Stomach (tissue), 19 donors: ENCODE measurements at places on chromosomes 3 and 15.

DNA sequence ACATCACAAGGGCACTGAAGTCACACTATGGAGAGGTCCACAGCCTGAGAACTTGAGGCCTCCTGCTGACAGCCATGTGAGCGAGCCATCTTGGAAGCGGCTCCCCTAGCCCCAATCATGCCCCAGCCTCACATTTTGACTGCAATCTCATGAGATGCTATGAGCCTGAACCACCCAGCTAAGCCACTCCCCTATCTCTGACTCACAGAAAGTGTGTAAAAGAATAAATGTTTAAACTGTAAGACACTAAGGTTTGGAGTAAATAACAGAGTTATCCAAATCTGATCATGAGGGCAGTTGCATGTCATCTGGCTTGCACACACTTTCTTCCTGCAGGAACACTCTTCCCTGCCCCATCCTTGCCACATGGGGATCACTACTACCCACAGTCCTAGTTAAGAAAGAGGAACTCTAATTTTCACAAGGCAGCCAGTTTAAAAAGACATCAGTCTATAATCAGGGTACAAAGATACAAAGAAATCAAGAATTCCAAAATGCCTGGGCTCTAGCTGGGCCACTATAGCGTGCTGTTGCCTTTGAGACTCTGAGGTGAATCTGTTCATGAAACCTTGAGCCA, 494.2 kb downstream of the FOXP1 start:
- no peak for DNase-seq

DNA sequence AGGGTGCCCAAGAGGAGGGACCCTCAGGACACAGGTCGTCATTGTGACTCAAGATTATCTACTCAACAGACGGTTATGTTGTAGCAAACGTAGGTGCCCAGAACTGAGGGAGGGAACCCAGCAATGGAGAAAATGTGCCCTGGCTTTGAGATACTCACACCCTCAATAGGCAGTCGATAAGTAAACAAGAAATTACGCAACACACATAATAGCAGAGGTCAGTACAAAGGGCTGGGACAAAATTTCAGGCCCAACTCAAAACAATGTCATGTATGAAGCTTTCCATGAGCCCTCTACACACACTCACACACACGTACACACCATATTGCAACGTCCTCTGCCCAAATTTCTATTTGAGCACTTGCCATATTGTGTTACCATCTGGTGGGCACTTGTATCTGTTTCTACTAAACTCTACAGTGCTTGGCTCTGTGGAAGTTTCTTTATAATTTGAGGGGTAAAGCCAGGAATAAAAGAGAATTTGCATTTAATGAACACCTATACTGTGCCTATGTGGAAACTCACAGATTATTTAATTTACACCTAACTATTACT, 114.6 kb upstream of the TRIM42 start:
- no peak for DNase-seq

- DNase-seq, result no peak
Measured at GRCh38 chr3:70919091-70919490, 606.7 kb upstream of the MDFIC2 start.

- DNase-seq, result no peak
Measured at GRCh38 chr15:29921130-29921601, 98.9 kb upstream of the TJP1 start.

DNA sequence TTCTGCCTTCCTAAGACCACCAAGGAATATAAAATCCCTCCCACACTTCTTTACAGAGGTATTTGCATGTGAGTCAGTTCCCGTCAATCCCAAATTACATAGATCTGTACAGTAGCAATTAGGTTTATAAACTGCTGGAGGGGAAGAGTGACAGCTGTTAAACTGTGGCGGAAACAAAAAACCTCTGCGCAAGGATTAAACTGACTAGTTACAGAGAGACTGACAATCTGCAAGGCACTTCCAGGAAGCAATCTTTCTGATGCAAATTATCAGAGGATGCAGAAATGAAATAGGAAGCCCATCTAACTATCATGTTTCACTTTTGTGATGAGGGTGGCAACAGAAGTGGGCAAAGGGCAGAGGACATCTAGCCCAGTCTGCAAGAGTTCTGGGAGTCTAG, 150.4 kb downstream of the RTP4 start:
- DNase-seq, result no peak
